ENCODE measurements at places on chromosomes 5 and 9.

DNA sequence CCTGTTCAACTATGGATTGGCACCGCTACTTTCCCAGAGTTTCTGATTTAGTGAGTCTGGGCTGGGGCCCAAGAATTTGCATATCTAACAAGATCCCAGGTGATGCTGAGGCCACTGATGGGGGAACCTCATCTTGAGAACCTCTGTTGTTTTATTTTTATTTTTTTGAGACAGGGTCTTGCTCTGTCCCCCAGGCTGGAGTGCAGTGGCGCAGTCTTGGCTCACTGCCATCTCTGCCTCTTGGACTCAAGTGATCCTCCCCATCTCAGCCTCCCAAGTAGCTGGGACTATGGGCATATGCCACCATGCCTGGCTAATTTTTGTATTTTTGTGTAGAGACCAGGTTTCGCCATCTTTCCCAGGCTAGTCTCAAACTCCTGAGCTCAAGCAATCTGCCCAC is 35.7 kb downstream of the LMX1B start:
- DNase-seq = no peak

- DNase-seq = no peak
Observed at GRCh38 chr5:143807401-143807800, 4.6 kb upstream of the HMHB1 start.

- DNase-seq = no peak
Observed at GRCh38 chr5:56106837-56107236, 112.1 kb upstream of the IL6ST start.

GRCh38 chr9:123435471-123435870 is 79.5 kb downstream of the CRB2 start:
- DNase-seq = no peak

DNA sequence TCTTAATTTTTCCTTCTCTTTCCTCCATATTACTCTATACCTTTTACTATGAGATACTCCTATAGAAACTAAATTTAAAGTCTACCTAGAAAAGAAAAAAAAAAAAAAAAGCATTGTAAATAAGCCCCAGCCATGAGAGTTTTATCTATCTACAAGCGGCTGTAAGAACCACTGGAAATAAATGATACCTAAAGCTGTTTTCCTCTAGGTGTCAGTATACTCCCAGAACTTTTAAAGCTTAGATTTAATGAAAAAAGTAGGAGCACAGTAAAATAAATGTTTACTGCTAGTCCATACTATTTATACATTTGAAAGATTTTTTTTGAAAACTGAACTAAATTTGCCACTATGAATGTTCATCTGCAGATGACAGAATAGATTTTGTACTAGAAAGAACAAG is 26.2 kb downstream of the TYRP1 start:
- DNase-seq = no peak

- DNase-seq = no peak
Observed at GRCh38 chr9:136103651-136104487, 8.8 kb upstream of the NACC2 start.

All from LNCaP clone FGC (cell line).